ENCODE measurements at places on chromosomes 16 and 17. TPM values are rescaled to one million over a fixed set of nuclear protein-coding genes. Genes with fewer than 3 reads are reported as not detected.

SCNN1G gene
- not detected for total RNA-seq

PSME3IP1 gene
- 152 TPM for total RNA-seq

DNA sequence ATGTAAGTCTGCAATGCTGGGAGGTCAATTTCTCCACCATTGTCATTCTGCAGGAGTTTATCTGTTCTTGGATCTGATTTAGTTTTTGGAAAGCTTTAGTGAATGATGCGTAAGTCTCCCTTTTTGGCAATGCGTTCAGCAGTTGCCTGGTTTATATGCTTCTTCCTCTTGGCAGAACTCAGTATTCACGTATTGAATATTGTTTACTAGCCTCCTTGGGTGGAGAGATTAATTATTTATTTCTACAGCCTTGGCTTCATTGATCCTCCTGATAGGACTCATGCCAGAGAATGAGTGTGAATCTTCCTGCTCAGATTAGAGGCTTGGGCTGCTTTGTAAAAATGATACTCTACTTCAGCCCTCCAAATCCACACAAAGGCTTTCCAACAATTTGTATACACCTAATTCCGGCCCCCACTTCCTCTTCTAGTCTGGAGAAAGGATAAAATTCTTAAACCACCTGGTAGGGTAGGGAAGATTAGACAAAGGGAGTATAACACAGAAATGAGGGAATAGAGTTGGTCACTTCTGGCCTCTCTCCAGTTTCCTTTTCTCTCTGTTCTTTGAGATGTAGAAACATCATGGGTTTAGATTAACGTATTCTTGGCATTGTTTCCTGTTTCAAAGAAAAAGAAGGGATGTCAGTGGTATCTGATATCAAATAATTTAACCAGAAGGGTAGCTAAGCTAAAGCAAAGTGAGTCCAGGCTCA is 929.8 kb downstream of the KCNJ2 start:
- DNase-seq, result no peak

GRCh38 chr17:40564883-40565768 is at the start of gene CCR7:
Gene CCR7 (minus strand): TSS chr17:40565472. CDS start chr17:40565409, 63 bp downstream.
- DNase-seq, result peak; percentile 75

GRCh38 chr17:81052199-81052997 is 17.4 kb downstream of the BAIAP2 start:
- DNase-seq, result no peak
